ENCODE measurements at places on chromosomes 7 and 10.

- DNase-seq = no peak
Measured at GRCh38 chr7:124390301-124390700, 357.4 kb upstream of the TMEM229A start.

- no peak for DNase-seq
Measured at GRCh38 chr10:13681095-13681494, 94.3 kb downstream of the PRPF18 start.

- no peak for DNase-seq
Measured at GRCh38 chr10:102872163-102872562, 2.9 kb downstream of the AS3MT start.

- no peak for DNase-seq
Measured at GRCh38 chr10:131183546-131184045, 127.9 kb downstream of the TCERG1L start.

- no peak for DNase-seq
Measured at GRCh38 chr10:124918906-124919305, 23.0 kb upstream of the ZRANB1 start.
